GM12892 (cell line): ENCODE measurements at places on chromosomes 3 and 15.
A peak's percentile ranks its signal among the peaks of the same experiment; 100 is the strongest.

- DNase-seq = no peak
Measured at GRCh38 chr3:52534281-52535183, 875 bp upstream of the NT5DC2 start.

DNA sequence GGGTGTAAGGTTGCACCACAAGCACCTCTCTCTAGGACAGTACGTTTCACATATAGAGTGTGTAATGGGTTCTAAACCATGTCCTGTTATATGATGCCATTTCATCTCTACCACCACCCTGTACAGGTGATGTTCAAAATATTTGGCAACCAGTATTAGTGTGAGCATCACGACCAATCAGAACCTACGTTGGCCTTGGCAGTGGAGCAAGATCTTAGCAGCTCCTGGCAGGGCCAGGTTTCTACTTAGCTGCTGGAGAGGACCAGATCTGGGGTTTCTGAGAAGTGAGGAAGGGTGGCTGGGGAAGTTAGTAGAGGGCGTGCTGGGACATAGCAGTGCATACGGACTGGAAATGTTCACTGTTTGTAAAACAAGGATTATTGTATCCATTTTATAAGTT, 23.1 kb upstream of the MITF start:
- DNase-seq = no peak

GRCh38 chr3:52763466-52763865, 7.3 kb downstream of the NEK4 start:
- DNase-seq = no peak

GRCh38 chr15:59879506-59880265, 124.4 kb upstream of the FOXB1 start:
- no peak for DNase-seq

GRCh38 chr3:71031914-71032521, 551.5 kb downstream of the FOXP1 start:
- DNase-seq = no peak

GRCh38 chr3:38605981-38606380, 43.5 kb downstream of the SCN5A start:
- DNase-seq = no peak

GRCh38 chr3:36992806-36993325, at the start of gene EPM2AIP1:
TSS of gene EPM2AIP1 (minus strand) at chr3:36993131. CDS start at chr3:36993077, 54 bp downstream.
- DNase-seq = peak; percentile 78

- no peak for DNase-seq
Measured at GRCh38 chr15:57313134-57313483, 63.2 kb upstream of the CGNL1 start.

DNA sequence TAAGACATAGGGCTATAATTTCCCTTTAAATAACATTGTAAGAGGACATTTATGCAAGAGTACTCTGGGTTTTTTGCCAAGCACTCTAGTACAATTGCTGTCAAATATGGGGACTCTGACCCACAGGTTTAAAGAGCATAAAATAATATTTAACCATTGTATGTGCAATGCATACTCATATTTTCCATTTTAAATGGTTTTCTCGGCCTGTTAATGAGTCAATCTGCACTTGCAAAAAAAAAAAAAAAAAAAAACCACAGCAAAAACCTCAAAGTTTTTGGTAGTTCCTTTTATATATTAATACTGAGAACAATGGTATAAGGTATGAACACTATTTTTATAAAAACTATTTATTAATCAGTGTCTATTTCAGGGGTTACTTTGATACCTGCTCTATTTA, 304.0 kb upstream of the CBLB start:
- DNase-seq = no peak

GRCh38 chr15:101609742-101610610, 42.2 kb downstream of the TM2D3 start:
- no peak for DNase-seq

DNA sequence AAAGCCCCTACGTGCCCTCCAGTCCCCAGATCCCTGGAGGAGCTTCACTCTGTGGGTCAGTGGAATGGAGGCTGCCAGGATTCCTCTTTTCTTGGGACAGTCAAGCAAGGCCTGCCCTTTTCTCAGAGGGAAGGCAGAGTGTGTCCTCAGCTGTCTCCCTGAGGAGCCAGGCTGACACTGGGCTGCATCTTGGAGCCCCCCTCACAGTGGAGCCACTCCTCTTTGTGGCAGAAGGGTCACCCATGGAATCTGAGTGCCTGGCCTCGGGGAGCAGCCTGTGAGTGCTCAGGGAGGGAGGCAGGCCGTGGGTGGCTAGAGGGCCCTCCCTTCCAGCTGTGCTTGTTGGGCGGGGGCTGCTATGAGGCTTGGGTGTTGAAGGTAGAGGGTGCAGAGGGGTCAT, 41.2 kb downstream of the BOC start:
- DNase-seq = no peak

DNA sequence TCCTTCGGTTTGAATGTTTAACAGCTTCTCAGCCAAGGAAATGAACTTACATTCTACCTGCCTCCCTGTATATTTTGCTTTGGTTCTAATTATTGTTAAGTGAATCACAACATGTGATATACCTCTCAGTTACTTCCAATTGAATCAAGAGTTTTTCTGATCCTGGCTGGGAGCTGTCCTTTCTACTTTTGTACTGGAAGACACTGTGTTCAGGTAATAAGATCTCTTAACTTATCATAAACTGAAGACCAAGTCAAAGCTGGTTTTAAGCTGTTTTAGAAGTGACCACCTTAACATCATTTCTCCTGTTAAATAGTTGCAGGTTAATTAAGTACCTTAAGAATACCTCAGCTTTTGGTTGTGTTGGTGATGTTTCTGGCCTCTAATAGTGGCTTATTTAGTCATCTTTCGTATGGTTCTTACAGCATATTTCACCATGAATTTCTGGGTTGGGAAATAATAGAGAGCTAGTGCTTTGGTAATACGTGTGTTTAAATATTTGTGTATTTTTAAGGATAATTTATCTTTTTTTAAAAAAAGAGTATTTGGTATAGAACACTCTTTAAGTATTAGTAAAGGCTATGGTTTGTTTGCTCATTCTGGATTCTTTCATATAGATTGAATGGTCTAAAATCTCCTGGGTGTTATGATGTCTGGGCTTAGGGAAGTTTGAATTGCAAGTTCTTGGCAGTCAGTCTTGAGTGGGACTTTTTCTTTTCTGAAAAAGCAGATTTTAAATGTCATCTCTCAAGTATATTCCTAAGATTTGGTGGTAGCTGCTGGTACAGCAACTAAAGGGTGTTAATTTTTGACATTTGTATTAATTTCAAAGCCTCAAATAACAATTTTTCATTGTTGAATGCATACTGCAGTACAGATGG, 1.6 kb downstream of the RAB8B start:
- no peak for DNase-seq

GRCh38 chr15:40743921-40744814, 10.9 kb downstream of the RMDN3 start:
- DNase-seq = no peak

GRCh38 chr3:143855183-143855582, 6.9 kb upstream of the SLC9A9 start:
- no peak for DNase-seq

DNA sequence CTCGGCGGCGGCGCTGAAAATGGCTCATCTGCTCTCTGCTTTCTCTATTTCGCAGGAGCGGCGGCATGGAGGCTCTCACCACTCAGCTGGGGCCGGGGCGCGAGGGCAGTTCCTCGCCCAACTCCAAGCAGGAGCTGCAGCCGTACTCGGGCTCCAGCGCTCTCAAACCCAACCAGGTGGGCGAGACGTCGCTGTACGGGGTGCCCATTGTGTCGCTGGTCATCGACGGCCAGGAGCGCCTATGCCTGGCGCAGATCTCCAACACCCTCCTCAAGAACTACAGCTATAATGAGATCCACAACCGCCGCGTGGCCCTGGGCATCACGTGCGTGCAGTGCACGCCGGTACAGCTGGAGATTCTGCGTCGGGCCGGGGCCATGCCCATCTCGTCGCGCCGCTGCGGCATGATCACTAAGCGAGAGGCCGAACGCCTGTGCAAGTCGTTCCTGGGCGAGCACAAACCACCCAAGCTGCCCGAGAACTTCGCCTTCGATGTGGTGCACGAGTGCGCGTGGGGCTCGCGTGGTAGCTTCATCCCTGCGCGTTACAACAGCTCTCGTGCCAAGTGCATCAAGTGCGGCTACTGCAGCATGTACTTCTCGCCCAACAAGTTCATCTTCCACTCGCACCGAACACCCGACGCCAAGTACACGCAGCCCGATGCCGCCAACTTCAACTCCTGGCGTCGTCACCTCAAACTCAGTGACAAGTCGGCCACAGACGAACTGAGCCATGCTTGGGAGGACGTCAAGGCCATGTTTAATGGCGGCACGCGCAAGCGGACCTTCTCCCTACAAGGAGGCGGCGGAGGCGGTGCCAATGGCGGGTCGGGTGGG, 790 bp downstream of the SKOR1 start:
- DNase-seq = no peak

GRCh38 chr3:53478921-53479664, 15.3 kb upstream of the CACNA1D start:
- DNase-seq = no peak

GRCh38 chr15:90553248-90553745, 23.6 kb downstream of the CRTC3 start:
- no peak for DNase-seq

- no peak for DNase-seq
Measured at GRCh38 chr3:187762792-187763191, 17.5 kb upstream of the BCL6 start.

GRCh38 chr15:50046159-50046558, 72.9 kb downstream of the ATP8B4 start:
- DNase-seq = no peak

DNA sequence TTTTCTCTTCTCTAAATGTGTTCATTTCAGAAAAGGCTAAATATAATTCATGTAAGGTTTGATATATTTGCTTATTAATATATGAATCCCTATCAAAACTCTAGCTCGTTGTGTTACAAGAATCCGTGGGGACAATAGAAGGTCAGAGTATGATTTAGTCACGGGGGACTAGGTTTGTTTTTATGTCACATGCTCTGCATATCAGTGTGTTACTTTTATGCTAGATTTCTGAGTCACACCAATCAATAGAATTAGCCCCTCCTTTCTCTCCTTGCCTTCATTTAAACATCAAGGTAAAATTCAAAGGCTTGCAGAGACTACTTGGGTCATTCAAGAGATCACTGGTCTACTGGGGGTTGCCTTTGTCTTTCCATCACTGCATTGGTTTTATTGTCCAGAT, 636.1 kb downstream of the NR2F2 start:
- DNase-seq = no peak

DNA sequence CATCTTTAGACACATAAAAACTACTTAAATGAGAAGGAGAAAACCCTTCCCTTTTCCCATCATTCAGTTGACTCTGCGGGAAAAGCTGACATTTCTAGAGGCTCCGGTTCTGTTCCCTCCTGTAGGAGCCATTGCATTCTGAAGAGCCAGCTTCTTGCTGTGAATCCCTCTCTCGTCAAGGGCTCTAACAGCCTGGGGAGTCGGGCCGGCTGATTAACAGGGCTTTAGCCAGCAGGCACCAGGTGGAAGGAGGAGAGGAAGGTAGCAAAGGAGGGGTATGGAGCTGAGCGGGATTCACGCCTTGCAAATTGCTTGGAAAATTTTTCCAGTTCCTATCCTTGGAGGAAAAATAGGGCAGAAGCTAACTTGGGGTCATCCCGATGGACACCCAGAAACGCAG, 108.3 kb upstream of the UBE2E1 start:
- no peak for DNase-seq

GRCh38 chr3:31008994-31009393, 114.5 kb upstream of the GADL1 start:
- DNase-seq = no peak

- DNase-seq = no peak
Measured at GRCh38 chr3:142656575-142656974, 60.4 kb downstream of the PLS1 start.

DNA sequence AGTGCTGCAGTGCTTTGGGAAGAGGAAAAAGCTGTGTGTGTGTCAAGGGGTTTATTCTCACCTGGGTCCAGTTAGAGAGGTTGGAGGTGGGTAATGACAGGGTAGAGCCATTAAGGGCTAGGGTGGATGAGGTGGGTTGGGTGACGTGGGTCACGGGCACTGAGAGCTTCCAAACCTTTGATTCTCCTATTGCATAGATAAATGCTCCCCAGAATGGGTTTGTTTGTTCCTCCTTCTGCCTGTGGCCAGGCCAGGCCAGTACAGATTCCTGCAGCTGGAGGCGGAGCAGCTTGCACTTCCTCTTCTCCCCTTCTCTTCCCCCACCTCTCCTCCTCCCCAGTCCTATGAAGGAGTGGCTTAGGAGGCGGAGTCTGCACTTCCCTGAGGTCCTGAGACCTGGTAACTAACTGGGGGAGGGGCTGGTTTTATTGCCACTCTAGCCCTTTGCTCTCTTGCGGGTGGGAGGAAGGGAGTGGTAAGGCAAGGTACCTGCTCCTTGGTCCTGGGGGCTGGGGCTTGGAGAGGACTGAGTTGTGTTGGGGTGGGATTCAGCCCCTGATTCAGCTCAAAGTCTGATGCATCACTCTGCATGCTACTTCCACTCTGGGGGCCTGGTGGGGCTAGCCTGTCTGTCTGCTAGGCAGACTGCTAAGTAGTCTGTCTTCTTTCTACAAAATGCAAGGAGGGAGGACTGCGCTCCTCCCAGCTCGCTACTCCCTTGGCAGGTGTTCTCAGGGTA, 3.5 kb downstream of the SPINT1 start:
- DNase-seq = no peak
